GM03348 (cell line): ENCODE measurements at places on chromosomes 5 and 9.

GRCh38 chr5:71864730-71865601, 145.9 kb downstream of the CARTPT start:
- peak; percentile 66 for DNase-seq

GRCh38 chr9:105046907-105047741, 119.2 kb upstream of the ABCA1 start:
- DNase-seq, result no peak

GRCh38 chr9:87216897-87217455, 269.7 kb upstream of the GAS1 start:
- DNase-seq, result no peak

- DNase-seq, result peak; percentile 64
Observed at GRCh38 chr9:109253637-109254284, 67.1 kb downstream of the EPB41L4B start.

DNA sequence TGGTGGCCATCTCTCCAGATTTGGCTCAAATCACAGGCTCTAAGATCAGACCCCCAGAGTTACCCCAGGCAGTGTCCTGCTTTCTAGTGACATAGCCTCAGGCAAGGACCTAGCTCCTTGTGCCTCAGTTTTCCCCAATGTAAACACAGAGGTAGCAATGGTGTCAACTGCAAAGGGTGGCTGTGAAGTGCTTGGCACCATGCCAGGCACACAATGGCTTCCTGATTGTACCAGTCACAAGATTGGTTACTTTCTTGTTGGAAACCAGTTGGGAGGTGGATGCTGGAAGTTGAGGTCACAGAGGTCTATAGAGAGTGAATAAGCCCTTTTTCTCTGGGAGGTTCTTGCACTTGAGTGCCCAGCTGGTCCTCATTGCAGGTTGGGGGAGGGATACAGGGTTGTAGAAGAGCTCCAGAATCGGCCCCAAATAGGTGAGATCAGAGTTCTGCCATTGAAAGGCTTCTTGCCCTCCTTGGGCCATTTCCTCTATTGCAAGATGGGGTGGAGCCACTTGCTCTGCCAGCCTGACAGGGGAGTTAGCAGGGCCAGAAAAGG, 2.3 kb downstream of the STKLD1 start:
- no peak for DNase-seq

DNA sequence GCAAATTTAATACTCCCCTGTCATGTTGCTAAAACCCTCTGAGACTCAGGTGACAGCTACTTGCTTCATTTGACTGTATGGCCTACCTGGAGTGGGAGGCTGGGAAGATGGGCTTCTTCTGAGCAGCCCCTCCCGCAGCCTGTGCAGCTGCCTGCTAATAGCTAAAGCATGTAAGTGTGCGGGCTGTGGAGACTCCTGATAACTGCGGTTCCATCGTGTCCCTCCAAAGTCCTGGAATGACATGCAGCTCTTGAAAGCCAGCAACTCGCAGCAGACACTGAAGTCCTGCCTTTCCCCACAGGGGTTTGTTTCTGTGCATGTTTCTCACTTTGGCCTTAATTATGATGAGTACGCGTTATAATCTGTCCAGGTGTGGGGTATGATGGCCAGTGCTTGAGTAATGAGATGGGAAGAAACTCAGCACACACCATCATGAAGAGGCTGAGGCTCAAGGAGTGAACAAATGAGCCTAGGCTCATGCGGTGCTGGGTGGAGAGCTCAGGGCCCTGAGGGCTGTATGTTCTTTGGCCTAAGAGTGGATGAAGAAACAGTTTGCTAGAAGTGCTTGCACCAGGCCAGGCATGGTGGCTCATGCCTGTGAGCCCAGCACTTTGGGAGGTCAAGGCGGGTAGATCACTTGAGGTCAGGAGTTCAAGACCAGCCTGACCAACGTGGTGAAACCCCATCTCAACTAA, 119.1 kb downstream of the DOCK2 start:
- no peak for DNase-seq
